Stimulated activated CD4-positive, alpha-beta T cell treated with anti-CD3 and anti-CD28 coated beads, Interleukin-1b, Interleukin-23, amount 100 ng/mL, for 1 hour (primary cell): ENCODE measurements at places on chromosomes 2 and 18.

- DNase-seq = no peak
Observed at GRCh38 chr18:5630057-5630899, 86.5 kb upstream of the EPB41L3 start.

GRCh38 chr2:41764131-41764530, 283.7 kb upstream of the PKDCC start:
- no peak for DNase-seq

DNA sequence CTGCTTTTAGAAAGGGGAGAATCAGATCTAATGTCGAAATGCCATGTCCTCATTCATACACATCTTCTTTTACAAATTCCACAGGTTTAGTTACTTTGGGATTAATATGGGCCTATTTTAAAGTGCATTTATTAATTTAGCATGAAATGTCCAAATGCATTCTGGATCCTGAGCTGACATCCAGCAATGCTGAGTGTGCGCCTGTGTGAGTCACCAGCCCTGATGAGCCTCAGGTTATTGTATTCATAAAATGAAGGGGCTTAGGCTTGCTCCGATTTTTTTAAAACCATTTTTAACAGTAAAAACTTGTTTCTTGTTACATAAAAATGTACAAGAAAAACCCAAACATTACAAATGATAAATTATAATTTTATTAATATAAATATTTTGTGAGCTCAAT, 94.1 kb downstream of the SH3YL1 start:
- DNase-seq = no peak

- no peak for DNase-seq
Observed at GRCh38 chr2:172472446-172473033, 45.2 kb downstream of the ITGA6 start.

- no peak for DNase-seq
Observed at GRCh38 chr2:150212722-150213171, 274.7 kb downstream of the RND3 start.

DNA sequence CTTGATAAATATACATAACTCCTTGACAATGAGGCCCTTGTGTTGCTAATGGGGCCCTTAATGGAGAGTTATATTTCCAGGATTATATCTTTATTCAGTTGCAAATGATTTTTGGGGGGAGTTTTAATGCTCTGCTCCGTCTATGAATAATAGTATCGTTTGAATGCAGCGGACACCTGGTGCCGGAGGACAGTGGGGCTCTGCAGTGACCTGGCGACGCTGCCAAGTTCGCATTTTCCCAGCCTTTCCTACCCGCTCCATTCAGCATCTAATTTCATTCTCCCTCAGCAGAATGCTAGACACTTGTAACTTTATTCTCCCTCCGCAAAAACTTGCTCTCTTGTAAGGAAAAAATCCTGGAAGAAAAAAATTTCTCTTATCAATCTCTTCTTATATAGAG, 257.6 kb upstream of the SALL3 start:
- no peak for DNase-seq

DNA sequence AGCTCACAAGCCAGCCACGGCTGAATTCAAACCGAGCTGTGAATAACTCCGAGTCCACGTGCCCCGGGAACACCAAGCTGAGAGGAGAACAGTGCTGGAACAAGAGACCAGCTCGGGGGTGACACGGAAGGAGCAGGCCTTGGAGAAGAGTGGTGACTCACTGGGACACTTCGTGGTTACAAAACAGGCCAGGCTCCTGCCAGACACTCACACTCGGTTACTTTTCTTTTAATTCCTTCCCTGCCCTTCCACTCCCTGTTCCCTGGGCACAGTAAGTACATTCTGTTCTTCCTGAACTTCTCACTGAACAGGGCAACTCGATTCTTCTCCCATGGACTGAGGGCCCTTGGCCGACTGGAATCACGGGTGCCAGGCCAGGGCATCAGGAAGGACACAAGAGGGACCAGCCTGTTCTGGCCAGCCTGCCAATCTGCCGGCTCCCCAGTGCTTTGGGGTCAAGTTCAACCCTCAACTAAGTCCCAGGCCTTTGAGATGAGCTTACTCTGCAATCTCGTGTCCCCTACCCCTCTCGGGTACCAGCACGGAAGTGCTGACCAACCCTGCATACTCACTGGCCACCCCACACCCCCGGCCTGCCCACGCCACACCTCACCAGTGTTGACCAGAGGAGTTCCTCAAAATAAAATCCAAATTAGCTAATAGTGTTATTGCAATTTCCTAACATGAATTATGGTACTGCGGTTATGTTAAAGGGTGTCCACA, 87.5 kb downstream of the TFCP2L1 start:
- DNase-seq = no peak

- no peak for DNase-seq
Observed at GRCh38 chr18:50410008-50410407, 35.2 kb downstream of the SKA1 start.

DNA sequence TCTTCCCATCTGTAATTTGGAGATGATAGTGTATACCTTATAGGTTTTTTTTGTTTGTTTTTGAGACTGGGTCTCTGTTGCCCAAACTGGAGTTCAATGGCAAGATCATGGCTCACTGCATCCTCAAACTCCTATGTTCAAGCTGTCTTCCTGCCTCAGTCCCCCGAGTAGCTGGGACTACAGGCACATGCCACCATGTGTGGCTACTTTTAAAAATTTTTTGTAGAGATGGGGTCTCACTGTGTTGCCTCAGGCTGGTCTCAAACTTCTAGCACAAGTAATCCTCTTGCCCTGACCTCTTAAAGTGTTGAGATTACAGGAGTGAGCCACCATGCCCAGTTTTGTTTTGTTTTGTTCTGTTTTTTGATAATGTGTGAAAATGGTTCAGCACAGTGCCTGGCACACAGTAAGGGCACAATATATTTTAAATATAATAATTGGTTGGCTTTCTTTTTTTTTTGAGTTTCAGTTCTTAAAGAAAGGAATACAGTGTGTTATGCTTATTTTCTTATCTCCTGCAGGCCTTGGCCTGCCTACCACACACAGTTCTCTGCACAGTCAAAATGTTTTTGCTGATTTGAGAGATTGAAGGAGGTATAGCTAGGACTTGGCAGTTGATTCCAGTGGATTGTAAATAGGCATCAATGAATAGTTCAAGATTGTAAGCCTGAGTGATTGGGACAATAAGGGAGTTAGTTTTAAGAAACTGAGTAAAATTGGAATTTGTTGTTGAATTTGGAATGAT, 6.1 kb downstream of the ACTR3 start:
- no peak for DNase-seq

GRCh38 chr2:98412751-98413458, 31.8 kb upstream of the INPP4A start:
- DNase-seq = peak; percentile 2

DNA sequence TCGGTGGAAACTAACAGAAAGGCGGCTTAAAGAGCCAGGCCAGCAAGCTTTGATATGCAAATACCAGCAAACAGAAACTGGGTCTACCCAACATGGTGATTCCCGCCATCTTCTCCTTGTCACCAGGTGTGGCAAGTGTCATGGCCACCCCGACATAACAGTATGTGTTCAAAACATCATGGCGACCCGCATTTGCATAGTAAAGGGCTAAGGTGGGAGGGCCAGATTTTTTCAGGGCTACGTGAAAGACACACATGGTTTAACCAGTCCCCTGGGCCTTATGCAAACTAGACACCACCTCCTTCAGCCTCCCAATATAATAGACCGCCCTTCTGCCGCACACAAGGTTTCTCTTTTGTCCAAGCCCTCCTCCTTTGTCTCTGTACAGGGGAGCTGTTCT, 260.4 kb downstream of the METTL4 start:
- DNase-seq = no peak

GRCh38 chr2:144834363-144834762, 314.4 kb upstream of the ZEB2 start:
- DNase-seq = no peak

DNA sequence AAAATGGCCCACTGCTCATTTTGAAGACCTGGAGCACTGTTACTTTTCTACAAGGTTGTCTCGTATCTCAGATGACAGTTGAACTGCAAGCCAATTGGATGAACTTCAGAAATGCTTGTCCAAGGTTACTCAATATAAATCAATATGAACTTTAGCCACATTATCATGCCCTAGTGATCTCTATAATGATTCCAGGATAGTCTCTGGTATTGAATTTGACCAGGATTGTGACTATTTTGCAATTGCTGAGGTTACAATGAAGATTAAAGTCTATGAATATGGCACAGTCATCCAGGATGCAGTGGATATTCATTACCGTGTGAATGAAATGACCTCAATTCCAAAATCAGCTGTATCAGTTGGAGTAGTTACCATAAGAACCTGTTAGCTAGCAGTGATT, 196.0 kb upstream of the RAB12 start:
- no peak for DNase-seq

- no peak for DNase-seq
Observed at GRCh38 chr2:224894356-224894755, 147.9 kb downstream of the DOCK10 start.

- no peak for DNase-seq
Observed at GRCh38 chr18:64099244-64099643, 49.6 kb downstream of the LINC00305 start.

DNA sequence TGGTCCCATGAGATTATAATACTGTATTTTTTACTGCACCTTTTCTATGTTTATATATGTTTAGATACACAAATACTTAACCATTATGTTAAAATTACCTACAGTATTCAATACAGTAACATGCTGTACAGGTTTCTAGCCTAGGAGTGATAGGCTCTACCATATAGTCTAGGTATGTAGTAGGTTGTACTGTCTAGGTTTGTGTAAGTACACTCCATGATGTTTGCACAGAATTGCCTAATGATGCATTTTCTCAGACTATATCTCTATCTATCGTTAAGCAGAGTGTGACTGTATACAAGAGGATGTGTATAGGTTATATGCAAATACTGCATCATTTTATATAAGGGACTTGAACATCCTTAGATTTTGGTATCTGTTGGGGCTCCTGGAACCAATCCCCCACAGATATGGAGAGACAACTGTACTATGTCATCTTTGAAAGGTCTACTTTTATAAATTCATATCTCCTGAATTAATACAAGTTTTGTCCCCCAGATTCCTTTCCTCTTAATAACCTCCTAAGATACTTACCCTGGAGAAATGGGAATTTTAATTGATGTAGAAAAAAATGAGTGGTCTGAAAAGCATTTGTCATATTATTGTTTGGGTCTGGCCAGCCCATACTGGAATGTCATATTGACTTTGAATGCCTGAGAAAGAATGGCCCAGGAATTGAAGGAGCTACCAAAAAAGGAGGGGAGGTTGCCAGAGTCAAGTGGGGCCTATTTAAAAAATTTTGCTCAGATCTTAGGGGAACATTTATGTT, 36.6 kb downstream of the EHBP1 start:
- no peak for DNase-seq

- no peak for DNase-seq
Observed at GRCh38 chr2:69139778-69140670, 127.0 kb downstream of the ANTXR1 start.

- DNase-seq = no peak
Observed at GRCh38 chr2:236093134-236093533, 75.1 kb downstream of the GBX2 start.

- DNase-seq = no peak
Observed at GRCh38 chr18:22546905-22547570, 129.3 kb upstream of the CTAGE1 start.

DNA sequence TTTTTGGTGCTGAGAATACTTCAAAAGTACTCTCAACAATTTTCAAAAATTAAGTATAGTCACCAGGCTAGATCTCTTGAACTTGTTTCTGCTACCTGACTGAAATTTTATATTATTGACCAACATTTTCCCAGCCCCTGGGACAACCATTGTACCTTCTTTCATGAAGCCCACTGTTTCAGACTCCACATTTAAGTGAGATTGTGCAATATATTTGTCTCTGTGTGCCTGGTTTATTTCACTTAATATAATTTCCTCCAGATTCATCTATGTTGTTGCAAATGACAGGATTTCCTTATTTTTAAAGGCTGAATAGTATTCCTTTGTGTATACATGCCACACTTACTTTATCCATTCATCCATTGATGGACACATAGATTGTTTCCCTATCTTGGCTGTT, 354.2 kb upstream of the VRK2 start:
- DNase-seq = no peak

DNA sequence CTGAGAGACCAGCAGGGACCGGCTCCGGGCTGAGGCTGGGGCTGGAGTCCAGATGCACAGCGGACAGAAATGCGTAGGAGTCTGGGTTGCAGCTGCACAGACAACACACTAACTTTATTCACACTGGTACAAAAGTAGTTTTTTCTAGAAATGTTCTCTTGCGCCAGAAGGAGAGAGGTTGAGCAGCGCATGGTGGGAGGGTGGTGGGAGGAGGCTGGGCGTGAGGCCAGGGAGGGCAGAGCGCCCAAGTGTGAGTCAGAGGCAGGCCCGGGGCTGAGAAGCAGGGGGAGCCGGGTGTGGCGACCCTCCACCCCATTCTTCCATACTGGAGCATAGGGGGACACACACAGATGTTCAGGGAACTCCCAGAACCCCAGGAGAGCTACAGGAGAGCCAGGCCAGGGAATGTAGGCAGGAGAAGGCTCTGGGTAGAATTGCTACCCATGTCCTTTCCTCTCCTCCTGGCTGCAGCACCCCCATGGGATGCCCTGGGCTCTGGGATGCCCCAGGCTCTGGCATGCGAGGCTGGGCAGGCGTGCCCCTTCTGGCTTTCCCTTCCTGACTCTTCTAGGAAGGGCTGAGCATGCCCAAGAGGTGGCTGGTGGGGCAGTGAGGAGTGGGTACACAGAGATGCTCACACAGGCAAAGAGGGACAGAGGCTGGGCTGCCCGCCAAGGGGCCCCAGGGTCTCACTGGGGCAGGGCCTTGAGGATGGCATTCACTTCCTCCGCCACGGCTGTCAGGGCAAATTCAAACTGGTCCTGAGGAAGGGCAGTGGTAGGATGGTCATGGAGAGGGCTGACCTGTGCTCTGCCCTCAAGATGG, 10.6 kb downstream of the DNAJB2 start:
- DNase-seq = no peak

DNA sequence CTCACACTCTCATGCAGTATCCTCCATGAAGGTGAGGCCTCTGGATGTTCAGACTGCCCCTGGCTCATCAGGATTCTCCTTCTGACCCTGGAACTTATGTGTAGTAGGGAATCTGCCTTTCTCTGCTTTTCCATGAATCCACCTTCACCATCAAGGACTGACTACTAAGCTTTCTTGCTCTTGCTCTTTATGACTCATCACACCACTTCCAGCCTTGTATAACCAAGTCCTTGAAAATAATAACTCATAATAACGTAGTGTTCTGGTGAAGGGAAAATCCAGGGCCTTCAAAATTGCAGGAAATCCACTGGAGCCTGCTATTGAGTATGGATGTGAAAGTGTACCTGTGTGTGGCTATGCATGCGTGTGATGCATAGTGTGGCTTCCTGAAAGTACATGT, 11.3 kb upstream of the KCNS3 start:
- DNase-seq = no peak

GRCh38 chr2:68172990-68173700, 15.5 kb downstream of the PNO1 start:
- no peak for DNase-seq
